ENCODE measurements at places on chromosomes 16 and 17. TPM values are rescaled to one million over a fixed set of nuclear protein-coding genes. Genes with fewer than 3 reads are reported as not detected.
A peak's percentile ranks its signal among the peaks of the same experiment; 100 is the strongest.

GRCh38 chr17:46832945-46833839 lies 14.7 kb upstream of the WNT3 start:
- no peak overlapping the region for H3K4me3 ChIP-seq
- DNase-seq, result peak; percentile 51
- H3K36me3 ChIP-seq, result no peaks in the 10 kb centered on the region
- no peak overlapping the region for H3K27ac ChIP-seq
- no peaks in the 10 kb centered on the region for H3K4me1 ChIP-seq
- no peaks in the 10 kb centered on the region for H3K27me3 ChIP-seq

DNA sequence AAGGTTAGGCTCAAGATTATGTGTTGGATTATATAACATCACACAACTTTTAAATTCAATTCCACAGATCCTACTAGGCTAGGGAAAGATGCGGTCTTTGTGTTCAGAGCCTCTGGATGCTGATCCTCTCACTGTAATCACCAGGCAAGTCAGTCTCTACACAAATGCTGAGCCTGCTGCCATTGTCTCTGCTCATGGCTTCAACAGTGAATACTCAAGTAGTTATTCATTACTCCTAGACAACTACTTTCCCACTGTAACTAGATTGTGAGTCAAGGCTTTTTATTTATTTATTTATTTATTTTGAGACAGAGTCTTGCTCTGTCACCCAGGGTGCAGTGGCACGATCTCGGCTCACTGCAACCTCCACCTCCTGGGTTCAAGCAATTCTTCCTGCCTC lies 15.8 kb upstream of the NDUFAB1 start:
- no peaks in the 10 kb centered on the region for H3K36me3 ChIP-seq
- no peaks in the 10 kb centered on the region for H3K4me1 ChIP-seq
- no peak overlapping the region for H3K4me3 ChIP-seq
- DNase-seq, result no peak
- H3K27me3 ChIP-seq, result no peaks in the 10 kb centered on the region

- no peak overlapping the region for H3K27ac ChIP-seq
- no peaks in the 10 kb centered on the region for H3K27me3 ChIP-seq
- peak overlapping the region; percentile 59 for H3K4me3 ChIP-seq
- no peaks in the 10 kb centered on the region for H3K36me3 ChIP-seq
Measured at GRCh38 chr16:46568472-46569230, 52.5 kb downstream of the SHCBP1 start.

Gene PDILT
- 5.8 TPM for total RNA-seq

Gene HCRT
- total RNA-seq, result not detected

Gene CLDN7
- total RNA-seq, result 6.9 TPM

Gene SHBG
- 6.1 TPM for total RNA-seq

All from testis (tissue), 5 donors.